ENCODE measurements at places on chromosomes 2 and 18.

DNA sequence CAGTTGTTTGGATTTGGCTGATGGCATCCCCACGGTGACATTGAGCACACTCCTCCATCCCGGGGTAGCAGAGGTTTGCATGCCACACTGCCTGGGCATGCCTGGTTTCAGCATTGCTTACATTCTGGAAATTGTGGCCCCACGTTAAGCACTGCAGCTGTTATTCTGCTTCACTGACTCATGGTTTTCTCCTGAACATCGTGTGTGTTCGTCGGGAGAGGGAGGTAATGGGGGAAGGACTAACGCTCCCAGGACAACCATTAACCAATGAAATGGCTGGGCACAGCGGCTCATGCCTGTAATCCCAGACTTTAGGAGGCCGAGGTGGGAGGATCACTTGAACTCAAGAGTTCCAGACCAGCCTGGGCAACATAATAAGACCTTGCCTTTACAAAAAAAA, 28.2 kb upstream of the YWHAQ start:
- no peak for DNase-seq

GRCh38 chr2:134079373-134079772, 174.5 kb upstream of the MGAT5 start:
- DNase-seq: no peak

DNA sequence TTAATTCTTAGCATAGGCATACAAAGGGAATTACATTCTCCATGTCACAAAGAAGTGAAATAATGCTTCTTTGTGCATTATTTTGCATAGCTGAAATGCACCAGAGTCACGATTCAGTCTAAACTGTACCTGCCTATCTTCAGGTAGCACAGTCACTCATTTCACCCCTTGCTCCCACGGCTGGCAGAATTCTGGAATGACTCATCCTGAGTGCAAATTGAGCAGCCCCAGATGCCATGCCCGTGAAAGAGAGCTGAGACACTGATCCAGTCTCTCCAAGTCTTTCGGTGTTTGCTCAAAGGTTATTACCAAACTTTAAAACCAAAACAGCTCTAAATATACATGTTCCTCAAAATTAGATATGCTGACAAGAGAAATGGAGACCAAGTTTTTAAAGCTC, 168.3 kb upstream of the POU3F3 start:
- DNase-seq: no peak

GRCh38 chr2:11006191-11006590, 94.5 kb downstream of the KCNF1 start:
- no peak for DNase-seq

DNA sequence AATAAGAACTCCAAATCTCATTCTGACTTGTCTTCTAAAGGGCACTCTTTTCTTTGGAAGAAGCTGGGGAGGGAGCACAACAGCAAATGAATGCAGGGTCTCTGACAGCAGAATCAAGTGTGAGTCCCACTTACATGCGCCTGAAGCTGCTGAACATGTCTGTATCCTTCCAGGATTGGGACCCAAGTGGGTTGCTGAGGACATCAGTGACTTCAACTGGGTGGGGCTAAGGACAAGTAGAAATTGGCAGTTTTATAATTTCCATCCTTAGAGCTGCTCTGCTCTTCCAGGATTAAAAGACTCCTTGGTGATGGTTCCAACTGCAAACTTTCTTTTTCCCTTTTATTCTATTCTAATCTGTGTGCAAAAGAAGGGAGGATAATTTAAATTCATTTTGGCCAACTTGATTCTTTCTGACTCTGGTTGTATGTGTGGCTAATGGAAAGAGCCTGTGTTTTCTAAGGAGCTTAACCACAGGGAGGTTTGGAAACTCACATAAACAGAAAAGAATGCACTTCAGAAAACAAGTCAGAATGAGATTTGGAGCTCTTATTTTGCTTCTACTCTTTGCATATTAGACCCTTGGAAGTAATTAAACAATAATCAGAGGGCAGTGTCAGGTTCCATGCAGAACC, 20.6 kb downstream of the ANTXR1 start:
- DNase-seq: no peak

Data from amniotic stem cell (primary cell).